Choroid plexus epithelial cell (primary cell): ENCODE measurements at places on chromosomes 4 and X.

- DNase-seq: no peak
These were observed 81.5 kb upstream of the BMP3 start for GRCh38 chr4:80948995-80949394.

GRCh38 chr4:84497504-84498202, 1.4 kb downstream of the NKX6-1 start:
- no peak for DNase-seq

- no peak for DNase-seq
These were observed 15.1 kb upstream of the TAB3 start for GRCh38 chrX:30904186-30904585.

- no peak for DNase-seq
These were observed 68.2 kb upstream of the TENM3 start for GRCh38 chr4:182174979-182175378.

GRCh38 chr4:75344915-75345314, 169.3 kb downstream of the RCHY1 start:
- peak; percentile 74 for DNase-seq

DNA sequence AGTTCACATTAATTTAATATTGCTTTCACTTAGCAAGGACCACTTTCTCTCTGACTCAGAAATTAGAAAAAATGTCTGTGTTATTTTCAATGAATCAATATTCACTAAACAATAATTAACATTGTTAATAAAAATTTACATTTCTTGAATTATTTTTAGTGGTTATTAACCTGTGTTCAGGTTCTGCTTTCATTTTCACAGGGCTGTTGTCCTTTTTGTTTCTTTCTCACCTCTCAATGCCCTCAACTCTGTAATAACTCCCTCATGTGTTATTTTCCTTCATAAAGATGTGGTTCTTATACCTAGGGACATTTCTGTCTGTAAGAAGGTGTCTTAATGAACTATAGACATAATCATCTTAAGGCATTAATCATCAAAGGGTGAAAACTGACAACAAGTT, 43.1 kb upstream of the PRR27 start:
- no peak for DNase-seq

GRCh38 chr4:27288496-27288895, 427.9 kb downstream of the STIM2 start:
- no peak for DNase-seq

DNA sequence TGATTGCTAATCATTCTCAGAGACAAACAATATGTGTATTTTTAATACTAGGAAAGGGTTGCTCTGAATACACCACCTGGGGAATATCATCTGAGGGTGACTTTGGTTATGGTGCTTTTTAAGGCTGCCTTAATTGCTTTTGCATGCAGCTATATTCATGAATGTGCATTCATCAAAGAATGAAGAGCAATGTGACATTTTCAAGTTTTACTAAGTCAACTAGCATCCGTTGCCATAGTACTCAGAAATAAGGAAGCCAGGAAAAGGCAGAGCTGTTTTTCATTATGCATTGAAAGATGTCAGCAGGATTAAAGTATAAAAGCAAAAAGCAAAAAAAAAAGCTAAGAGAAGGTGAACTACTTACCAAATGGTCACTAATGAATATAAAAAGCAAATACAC, 67.4 kb upstream of the PCDH18 start:
- no peak for DNase-seq

GRCh38 chr4:16194214-16194613, 32.1 kb downstream of the TAPT1 start:
- peak; percentile 70 for DNase-seq

- no peak for DNase-seq
These were observed 92.1 kb downstream of the KDR start for GRCh38 chr4:55033296-55033695.

DNA sequence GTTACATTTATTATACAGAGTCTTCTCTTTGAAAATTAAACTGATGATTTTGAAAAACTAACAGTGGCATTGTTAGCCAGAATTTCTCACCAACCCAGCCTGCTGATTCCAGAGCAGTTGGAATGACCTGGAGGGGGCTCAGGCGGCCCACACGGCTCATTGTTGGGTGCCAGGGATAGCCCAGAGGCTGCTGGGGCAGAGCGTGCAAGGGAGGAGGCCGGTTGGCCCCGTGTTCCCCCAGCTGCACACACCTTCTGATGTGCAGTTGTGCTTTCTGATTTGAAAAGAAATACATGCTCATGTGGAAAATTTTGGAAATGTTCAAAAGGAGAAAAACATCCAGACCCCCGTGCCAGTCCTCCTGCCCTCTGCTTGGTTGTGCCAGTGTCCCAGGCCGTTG, 20.6 kb downstream of the WFS1 start:
- DNase-seq: no peak

GRCh38 chr4:149933120-149933519, 117.5 kb upstream of the IQCM start:
- DNase-seq: no peak

- DNase-seq: no peak
These were observed 34.5 kb downstream of the LRPAP1 start for GRCh38 chr4:3497523-3498389.

DNA sequence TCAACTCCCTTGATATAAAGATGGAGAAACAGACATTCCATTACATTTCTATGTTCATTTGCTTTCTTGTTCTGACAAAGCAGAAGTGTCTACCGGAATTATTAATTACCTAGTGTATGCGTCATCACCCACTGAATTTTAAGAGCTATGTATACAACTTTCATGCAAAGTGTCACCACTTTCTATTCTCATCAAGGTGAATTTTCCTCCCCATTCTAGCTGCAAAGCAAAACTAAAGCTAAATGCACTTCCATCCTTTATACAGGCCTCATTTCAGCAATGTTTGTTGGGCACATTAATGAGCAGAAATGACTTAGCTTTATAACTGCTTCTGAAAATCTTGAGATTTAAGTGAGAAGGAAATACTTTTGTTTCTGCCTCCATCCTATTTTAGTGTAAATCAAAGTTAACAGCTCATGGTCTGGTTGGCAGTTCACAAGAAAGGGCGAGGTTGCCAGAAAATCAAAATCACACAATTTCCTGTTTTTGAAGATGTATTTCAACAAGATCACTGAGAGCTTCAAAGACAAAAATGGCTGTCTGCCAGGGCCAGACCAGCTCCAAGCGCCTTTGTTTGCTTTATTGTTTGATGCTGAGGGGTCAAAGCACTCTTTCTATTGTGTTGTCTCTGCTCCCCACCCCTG, 7.2 kb upstream of the FAM9C start:
- no peak for DNase-seq

GRCh38 chrX:43822014-43822413, 60.2 kb downstream of the MAOB start:
- DNase-seq: peak; percentile 16

- DNase-seq: no peak
These were observed 54.3 kb downstream of the HAND2 start for GRCh38 chr4:173475751-173476150.

DNA sequence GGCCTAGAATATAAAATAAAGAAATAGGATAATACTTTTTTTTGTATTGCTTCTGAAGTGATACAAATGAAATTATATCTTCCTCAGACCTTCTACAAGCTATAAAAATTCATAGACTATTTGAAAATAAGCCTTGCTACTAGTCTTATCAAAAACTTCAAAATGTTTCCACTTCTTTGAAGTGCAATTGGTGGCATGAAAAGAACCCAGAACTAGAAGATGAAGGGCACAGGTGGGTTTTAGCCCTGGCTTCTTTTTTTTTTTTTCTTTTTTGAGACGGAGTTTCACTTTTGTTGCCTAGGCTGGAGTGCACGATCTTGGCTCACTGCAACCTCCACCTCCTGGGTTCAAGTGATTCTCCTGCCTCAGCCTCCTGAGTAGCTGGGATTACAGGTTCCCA, 44.2 kb downstream of the GSX2 start:
- DNase-seq: no peak

DNA sequence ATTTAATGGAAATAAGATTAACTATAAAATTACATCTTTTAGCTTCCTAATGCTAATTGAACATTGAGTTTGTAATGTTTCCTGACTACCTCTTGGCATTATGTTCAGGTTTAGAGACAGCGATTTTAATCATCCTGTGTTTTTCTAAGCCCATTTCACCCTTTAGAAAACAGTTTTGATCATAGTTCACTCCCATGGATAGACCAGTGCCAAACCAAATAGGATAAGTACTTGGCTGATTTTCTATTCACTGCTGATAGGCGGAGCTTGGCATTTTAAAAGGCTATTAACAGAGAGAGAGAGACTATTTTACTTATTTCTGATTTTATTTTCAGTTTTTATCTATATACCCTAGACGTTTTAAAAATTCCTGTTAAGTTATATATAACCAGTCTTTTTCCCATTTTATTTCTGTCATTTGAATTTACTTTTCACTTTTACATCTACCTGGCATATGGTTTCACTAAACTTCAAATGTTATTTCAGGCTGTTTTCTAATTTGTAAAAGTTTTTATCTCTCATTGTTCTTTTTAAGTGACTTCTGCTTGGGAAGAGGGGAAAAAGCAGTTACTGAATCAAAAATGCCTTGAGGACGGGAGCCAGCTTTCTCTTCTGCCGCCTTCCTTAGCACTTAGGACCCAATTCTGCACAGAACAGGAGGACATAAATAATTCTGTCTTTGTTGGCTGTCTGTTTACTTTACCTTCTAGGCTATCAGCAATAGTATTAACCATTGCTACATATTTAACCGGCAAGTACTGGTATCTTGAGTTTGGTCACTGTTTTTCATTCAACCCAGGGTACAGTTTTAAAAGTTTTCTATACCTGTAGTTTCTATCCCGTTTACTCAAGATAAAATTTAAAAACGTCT, 46.4 kb downstream of the SGMS2 start:
- DNase-seq: peak; percentile 46

- DNase-seq: no peak
These were observed 222.1 kb downstream of the LDB2 start for GRCh38 chr4:16676230-16676770.

DNA sequence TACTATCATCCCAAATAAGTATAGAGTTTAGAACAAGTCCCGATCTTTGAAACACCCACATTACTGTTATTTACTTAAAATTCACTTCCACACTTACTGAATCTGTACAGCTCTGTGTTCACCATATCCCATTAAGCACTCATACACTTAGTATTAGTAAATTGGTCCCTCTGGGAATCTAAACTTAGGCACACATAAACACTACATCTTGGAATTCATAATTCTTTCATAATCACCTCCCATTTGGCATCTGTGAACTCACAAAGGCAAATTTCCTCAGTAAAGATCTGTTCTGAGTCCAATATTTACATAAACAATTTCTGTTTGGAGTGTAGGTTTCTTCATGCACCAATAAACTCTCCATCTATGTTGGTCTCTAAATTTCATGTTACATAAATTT, 52.6 kb upstream of the PPARGC1A start:
- DNase-seq: no peak

- no peak for DNase-seq
These were observed 83.8 kb upstream of the RPL34 start for GRCh38 chr4:108536577-108536976.

- DNase-seq: peak; percentile 68
These were observed 259.6 kb downstream of the C4orf33 start for GRCh38 chr4:129355516-129355915.
